ENCODE measurements at places on chromosomes 1 and 21.

DNA sequence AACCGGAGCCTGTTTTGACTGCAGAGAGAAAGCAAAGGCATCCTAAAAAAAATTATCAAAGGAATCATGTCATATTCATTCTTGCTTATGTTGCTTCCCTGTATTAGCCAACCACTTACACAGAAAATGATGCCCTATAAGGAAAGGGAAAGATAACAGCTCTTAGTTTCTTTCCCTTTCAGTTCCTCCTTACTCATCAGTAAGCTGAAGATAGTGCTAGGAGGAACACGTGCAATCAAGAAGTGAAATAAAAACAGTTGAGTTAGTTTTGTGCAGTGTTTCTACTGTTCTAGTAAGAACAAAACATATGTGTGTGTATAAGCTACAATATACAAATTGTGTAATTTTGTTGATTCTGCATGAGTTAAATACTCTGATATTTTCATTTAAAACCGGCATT lies 45.3 kb upstream of the MTF2 start:
- DNase-seq, result no peak

DNA sequence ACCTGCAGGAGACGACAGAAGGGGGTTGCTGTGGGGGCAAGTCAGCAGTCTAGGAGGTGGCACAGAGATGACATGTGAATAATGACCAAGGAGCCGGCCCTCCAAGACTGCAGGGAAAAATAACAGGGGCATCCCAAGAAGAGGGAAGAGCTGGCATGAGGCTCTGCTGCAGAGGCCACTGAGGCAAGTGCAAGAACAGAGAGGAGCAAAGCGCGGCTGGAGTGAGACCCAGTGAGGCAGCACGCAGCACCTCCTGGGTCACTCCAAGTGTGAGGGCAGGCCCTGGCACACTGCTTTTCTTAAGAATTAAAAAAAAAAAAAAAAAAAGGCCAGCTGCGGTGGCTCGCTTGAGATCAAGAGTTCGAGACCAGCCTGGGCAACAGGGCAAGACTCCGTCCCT lies 80.1 kb downstream of the SLC66A1 start:
- no peak for DNase-seq

DNA sequence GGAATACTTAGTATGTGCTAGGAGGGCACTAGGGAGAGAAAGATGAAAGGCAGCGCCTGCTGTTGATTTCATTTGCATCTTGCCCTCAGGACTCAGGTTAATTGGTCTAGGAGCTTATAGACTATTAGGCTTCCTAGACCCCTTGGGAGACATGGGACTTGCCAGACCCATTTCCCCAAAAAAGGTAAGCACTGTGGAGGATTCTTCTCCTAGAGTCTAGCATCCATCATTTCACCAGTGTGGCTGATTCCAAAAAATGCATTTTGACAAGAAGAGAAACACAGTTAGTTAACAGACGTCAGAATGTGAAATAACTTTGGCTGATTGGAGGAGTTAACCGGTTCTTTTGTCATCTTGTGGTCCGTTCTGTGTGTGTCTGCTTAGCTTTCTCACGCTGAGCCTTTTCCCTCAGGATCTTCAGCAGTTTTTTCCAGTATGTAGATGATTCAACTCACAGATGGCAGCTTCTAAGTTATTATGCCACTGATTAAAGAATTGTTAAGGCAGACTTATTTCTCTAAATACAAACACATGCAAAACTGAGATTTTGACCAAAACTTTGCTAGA lies 108.8 kb downstream of the KIF26B start:
- no peak for DNase-seq

GRCh38 chr1:183777328-183777727 lies 27.6 kb upstream of the RGL1 start:
- no peak for DNase-seq

- DNase-seq, result no peak
These were observed 25.9 kb upstream of the GNPAT start for GRCh38 chr1:231214918-231215680.

DNA sequence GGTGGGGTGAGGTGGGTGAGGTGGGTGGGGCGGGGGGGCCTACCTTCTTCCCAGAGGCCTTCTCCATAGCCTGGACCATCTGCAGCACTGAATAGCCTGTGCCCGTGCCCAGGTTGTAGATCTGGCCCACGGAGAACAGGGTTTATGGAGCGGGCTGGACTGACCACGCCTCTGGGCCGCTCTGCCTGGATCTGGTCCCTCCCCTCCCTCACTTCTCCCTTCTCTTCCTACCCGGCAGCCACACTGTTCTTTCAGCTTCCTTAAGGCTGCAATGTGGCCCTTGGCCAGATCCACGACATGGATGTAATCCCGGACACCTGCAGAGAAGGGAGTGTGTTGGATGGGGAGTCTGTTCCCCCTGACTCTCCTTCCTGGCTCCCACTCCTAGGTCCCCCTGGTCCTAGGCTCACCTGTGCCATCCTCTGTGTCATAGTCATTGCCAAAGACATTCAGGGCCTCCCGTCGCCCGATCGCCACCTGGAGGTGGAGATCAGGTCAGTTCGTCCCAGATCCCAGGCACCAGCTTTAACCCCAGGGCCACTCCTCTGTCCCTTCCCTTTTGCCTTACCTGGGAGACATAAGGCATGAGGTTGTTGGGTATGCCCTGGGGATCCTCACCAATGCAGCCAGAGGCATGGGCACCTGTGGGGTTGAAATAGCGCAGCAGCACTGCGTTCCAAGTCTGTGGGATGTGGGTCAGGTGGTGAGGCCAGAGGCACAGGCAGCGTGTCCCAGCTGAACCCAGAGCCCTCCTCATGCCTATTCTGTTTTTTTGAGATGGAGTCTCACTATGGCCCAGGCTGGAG lies 3.9 kb downstream of the GALE start:
- no peak for DNase-seq

GRCh38 chr1:9406111-9406510 lies 113.4 kb downstream of the SPSB1 start:
- no peak for DNase-seq

DNA sequence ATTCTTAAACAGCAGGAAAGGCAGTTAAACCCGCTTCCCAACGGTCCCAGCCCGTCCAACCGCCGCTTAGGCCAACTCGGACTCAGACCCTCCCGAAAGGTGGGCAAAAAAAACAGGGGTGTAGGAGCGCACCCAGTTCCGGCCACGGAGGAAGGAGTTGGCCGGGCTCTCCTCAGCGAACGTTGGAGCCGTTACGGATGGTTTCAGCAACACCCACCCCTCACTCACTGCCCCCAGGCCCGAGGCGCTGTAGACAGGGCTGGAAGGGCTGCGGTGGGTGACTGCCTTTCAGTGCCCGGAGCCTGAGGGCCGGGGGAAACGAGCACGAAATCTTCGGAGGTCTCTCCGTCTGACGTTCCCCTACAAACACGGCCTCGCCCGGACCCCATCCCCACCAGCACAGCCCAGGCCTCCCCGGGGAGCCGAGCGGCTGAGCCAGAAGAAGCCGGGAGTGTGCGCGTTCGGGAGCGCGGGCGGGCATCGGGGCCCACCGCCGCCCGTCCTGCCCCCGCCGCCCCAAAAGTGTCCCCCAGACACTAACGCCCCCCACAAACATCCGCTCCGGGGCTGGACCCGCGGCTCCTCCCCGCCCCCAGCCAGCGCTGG lies 1.3 kb downstream of the KDM5B start:
- DNase-seq, result peak; percentile 25
